ENCODE measurements at places on chromosomes 7 and 10. TPM values are rescaled to one million over a fixed set of nuclear protein-coding genes. Genes with fewer than 3 reads are reported as not detected.

GRCh38 chr7:86558680-86559501 lies 84.8 kb upstream of the GRM3 start:
- H3K4me1 ChIP-seq: no peaks in the 10 kb centered on the region
- H3K27me3 ChIP-seq: no peaks in the 10 kb centered on the region
- H3K36me3 ChIP-seq: no peaks in the 10 kb centered on the region
- DNase-seq: no peak

- H3K36me3 ChIP-seq: no peaks in the 10 kb centered on the region
- H3K4me1 ChIP-seq: no peaks in the 10 kb centered on the region
- no peak overlapping the region for H3K4me3 ChIP-seq
- peak; percentile 25 for DNase-seq
- peaks cover 4% of the 10 kb centered on the region for H3K27me3 ChIP-seq
Measured at GRCh38 chr7:50534690-50535290, 30.4 kb downstream of the DDC start.

DNA sequence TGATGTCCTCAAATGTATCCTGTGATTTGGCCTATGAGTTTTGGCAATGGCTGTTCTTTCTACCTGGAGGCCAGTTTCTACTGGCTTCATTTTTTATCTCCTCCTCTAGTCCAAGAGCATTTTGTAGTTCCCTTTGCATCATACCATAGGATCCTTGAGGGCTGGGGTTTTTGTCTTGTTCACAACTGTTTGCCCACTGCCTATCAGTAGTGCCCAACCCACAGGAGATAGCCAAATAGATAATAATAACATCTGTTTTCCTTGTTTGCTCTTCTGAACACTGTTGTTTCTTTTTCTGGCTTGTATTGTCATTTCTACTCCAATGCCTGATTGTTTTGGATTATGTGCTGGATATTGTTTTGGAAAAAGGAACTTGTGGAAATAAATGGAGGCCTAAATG lies 3.4 kb downstream of the CDK1 start:
- H3K27ac ChIP-seq: no peak overlapping the region
- no peak for DNase-seq
- no peaks in the 10 kb centered on the region for H3K36me3 ChIP-seq
- H3K27me3 ChIP-seq: no peaks in the 10 kb centered on the region

- H3K36me3 ChIP-seq: peaks cover 3% of the 10 kb centered on the region
- H3K27me3 ChIP-seq: no peaks in the 10 kb centered on the region
- peak; percentile 47 for DNase-seq
- peak overlapping the region; percentile 92 for H3K27ac ChIP-seq
Measured at GRCh38 chr7:77696643-77697534, 630 bp downstream of the RSBN1L start.

DNA sequence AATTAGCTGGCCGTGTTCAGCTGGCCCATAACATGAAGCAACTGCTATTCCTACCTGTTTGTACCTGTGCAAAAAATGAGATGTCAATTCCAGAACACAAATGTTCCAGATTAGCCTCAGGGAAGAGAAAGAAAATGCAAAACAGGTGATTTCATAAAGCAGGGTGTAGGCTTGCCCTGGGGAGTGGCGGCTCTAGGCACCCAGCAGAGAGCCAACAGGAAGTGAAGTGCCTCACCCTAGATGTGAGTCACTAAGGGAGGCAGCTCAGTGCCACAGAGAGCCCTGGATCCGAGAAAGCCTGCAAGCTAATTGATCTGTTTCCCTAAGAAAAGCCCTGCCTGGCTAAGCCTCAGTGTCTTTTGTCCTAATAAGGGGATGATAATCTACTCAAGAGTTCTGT lies 240.0 kb downstream of the ARHGAP21 start:
- no peaks in the 10 kb centered on the region for H3K27me3 ChIP-seq
- H3K4me1 ChIP-seq: peaks cover 4% of the 10 kb centered on the region
- H3K36me3 ChIP-seq: no peaks in the 10 kb centered on the region

- no peaks in the 10 kb centered on the region for H3K36me3 ChIP-seq
- no peak for DNase-seq
- H3K4me3 ChIP-seq: no peak overlapping the region
- H3K27ac ChIP-seq: no peak overlapping the region
Measured at GRCh38 chr10:128766915-128767314, 640.7 kb upstream of the MKI67 start.

DNA sequence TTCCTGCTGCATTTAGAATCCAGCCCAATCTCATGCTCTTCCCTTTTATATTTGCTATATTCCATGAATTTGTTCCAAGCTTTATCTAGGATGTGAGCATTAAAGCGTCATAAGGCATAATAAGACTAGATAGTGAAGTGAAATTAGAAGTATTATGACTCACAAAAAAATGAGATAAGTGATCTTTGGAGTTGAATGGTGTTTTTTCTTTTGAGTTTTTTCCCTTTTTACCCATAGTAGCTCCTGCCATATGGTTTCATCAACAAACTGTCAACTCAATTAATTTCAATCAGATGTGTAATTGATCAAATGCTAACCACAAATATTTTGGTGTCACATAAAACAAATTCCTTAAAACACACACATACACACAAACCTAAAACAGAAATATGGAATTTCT lies 17.0 kb downstream of the KLHDC10 start:
- H3K4me3 ChIP-seq: no peak overlapping the region
- H3K4me1 ChIP-seq: no peaks in the 10 kb centered on the region
- no peak overlapping the region for H3K27ac ChIP-seq
- no peaks in the 10 kb centered on the region for H3K27me3 ChIP-seq
- DNase-seq: no peak

GRCh38 chr7:157300369-157300825 lies 36.4 kb upstream of the DNAJB6 start:
- peaks cover 43% of the 10 kb centered on the region for H3K4me1 ChIP-seq
- H3K27ac ChIP-seq: no peak overlapping the region
- no peaks in the 10 kb centered on the region for H3K27me3 ChIP-seq
- DNase-seq: no peak
- H3K4me3 ChIP-seq: no peak overlapping the region

- H3K27me3 ChIP-seq: peaks cover 2% of the 10 kb centered on the region
- no peaks in the 10 kb centered on the region for H3K36me3 ChIP-seq
- no peak overlapping the region for H3K4me3 ChIP-seq
- H3K27ac ChIP-seq: no peak overlapping the region
- no peaks in the 10 kb centered on the region for H3K4me1 ChIP-seq
Measured at GRCh38 chr10:127694580-127695193, 42.3 kb upstream of the FOXI2 start.

DNA sequence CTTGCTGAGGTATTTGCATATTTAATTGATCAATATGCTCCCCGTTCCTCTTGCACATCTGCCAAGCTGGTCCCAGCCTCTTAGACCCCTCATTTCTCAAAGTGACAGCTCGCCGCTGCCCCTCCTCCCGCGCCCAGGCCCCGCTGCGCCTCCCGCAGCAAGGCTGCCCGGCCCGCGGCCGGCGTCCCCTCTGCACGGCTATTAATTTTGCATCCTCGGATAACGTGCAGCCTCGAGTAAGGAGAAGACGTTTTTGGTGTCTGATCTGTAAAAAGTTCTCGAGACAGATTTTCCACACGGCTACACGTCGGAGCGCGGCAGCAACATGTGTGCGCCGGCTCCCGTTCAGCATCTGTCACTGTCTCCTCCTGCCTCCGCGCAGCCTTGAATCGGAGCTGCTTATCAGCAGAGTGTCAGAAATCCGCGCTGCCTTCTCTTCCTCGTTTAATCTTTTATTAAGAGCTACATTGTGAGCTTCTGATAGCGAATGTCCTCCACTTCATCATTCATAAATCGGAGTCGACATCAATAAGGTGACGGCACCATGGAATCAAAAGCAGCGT lies 65.3 kb downstream of the EBF3 start:
- H3K27ac ChIP-seq: no peak overlapping the region
- H3K4me1 ChIP-seq: no peaks in the 10 kb centered on the region
- no peak overlapping the region for H3K4me3 ChIP-seq
- peaks cover 23% of the 10 kb centered on the region for H3K27me3 ChIP-seq
- no peak for DNase-seq

GRCh38 chr7:116576350-116577319 lies 51.8 kb downstream of the CAV1 start:
- no peak overlapping the region for H3K4me3 ChIP-seq
- no peak for DNase-seq
- H3K27ac ChIP-seq: no peak overlapping the region
- no peaks in the 10 kb centered on the region for H3K36me3 ChIP-seq

DNA sequence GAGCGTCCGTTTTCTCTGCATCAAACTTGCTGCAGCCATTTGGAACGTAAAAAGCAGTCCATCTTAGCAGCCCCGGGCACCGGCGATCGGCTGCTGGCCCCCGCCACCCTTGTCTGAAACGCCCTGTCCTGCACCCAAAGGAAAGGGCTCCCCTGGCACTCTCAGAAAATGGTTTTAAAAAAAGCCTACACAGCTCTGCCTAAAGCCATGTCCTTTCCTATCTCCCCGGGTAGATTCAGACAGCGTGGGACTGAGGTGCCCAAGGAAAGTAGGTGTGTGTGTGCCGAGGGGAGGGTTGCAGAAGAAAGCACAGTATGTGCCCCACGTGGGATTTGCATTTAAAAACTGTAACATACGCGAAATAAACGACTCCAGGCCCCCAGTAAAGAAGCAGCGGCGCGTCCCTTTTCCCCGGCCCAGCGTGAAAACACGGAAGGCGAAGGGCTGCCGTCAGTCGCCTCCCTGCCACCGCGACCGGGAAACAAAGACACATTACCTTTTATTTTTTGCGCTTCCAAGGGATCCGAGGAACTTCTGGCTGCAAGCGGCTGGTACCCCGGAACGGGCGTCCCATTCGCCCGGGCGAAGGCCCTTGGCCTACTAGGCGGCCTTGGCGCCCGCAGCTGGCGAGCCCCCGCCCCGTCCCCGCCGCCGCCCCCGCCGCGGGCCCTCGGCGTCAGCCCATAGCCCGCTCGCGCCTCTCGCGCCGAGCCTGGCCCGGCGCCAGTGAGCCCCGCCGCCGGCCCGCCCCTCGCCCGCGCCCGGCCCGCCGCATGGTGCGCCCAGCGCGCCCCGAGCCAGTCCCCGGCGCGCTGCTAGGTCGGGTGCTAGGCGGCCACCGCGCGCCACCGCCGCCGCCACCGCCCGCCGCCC lies 304.6 kb downstream of the PRPF18 start:
- H3K4me1 ChIP-seq: peaks cover 21% of the 10 kb centered on the region
- peaks cover 24% of the 10 kb centered on the region for H3K27me3 ChIP-seq
- H3K36me3 ChIP-seq: no peaks in the 10 kb centered on the region
- no peak overlapping the region for H3K27ac ChIP-seq
- H3K4me3 ChIP-seq: peak overlapping the region; percentile 36

DNA sequence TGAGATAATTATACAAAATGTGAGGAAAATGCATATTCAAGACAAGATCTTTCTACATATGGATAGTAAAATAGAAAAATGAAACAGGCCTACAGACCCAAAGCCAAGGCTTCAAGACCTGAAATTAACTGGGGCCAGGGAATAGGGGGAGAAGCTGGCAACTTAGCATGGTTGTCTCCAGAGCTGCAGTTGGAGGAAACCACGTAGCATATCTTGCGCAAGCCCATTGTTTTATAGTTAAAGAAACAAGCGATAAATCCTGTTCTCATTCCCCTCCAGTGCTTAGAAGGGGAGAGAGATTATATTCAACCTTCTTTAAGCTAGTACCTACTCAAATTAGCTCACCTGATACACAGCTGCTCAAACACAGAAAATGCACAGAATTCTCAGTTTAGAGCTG lies 197.1 kb downstream of the SORCS1 start:
- H3K36me3 ChIP-seq: no peaks in the 10 kb centered on the region
- no peak overlapping the region for H3K27ac ChIP-seq
- no peak for DNase-seq
- H3K4me3 ChIP-seq: no peak overlapping the region
- H3K4me1 ChIP-seq: no peaks in the 10 kb centered on the region

DNA sequence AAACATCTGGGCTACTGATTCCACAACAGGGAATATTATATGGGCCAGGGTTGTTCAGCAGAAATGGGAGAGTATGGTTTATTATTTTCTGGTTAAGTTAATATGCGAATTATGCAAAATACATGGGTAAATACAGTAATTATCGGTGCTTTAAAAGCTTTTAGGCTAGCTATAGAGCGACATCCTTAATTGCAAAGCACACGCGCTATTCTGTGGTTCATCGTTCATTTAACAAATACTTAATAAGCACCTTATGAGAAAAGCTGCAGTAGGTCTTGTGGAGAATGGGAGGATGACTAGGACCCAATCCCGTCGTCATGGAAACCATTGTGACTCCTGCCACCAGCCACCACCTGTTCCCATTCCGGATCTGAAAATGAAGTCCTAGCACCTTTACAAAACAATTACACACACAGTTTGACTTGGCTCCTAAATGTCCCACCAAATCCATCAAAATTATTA lies 623 bp upstream of the CEP41 start:
- H3K4me1 ChIP-seq: peaks cover 13% of the 10 kb centered on the region
- peak overlapping the region; percentile 67 for H3K4me3 ChIP-seq
- DNase-seq: no peak
- H3K27ac ChIP-seq: no peak overlapping the region

DNA sequence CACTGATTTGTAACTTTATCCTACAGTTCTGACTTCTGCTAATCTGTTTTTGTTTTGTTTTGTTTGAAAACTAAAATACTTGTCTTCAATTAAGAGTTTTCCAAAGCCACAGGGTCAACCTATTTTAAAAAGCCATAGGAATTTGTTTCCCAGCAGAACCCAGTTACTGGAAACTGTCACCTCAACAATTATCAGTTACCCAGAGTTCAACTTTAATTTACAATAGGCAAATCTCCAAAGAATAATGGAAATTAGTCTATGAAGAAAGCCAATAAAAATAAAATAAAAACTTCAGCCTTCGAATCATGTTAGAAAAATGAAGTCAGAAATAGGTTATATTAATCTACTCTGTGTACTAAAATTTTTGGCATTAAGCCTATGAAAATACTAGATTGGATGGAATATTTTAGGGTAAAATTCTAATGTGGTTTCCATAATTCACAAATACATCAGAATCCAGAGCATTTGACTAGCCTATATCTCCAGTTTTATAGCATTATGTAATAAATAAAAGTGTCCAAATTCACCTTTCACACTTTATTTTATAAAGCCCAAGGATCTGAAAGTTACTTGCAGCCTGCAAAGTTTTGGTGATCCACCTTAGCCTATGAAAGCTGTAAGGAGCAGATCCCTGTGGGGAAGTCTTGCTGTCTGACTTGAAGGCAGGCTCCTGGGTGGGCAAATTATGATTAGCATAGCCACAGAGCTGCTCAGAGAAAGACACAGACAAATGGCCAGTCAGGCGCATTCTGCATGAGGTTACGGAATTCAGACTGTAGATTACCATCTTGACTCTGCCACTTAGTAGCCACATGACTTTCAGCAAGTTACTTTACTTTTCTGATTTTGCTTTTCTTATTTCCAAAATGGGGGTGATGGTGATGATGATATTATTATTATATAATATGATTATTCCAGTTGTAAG lies 250.0 kb upstream of the HGF start:
- no peak overlapping the region for H3K27ac ChIP-seq
- no peaks in the 10 kb centered on the region for H3K27me3 ChIP-seq
- no peaks in the 10 kb centered on the region for H3K36me3 ChIP-seq
- no peak overlapping the region for H3K4me3 ChIP-seq

GRCh38 chr10:86291616-86292340 lies 74.8 kb downstream of the GRID1 start:
- no peak for DNase-seq
- no peaks in the 10 kb centered on the region for H3K27me3 ChIP-seq
- H3K4me3 ChIP-seq: no peak overlapping the region

HTRA1 gene
- total RNA-seq: not detected

WNT2 gene
- not detected for total RNA-seq

THSD7A gene
- total RNA-seq: not detected

SLC18A3 gene
- total RNA-seq: not detected

C10orf105 gene
- 0.25 TPM for total RNA-seq

NODAL gene
- total RNA-seq: not detected

AKR1D1 gene
- total RNA-seq: not detected

Measured in CD4-positive, alpha-beta T cell (primary cell).